CD4-positive, CD25-positive, alpha-beta regulatory T cell (primary cell): ENCODE measurements at places on chromosomes 16 and 17.

- H3K27ac ChIP-seq = peak overlapping the region; percentile 17
- H3K4me3 ChIP-seq = no peak overlapping the region
- no peaks in the 10 kb centered on the region for H3K27me3 ChIP-seq
- H3K4me1 ChIP-seq = no peaks in the 10 kb centered on the region
- peaks cover 42% of the 10 kb centered on the region for H3K36me3 ChIP-seq
These were observed 1.5 kb downstream of the RSKR start for GRCh38 chr17:28612531-28612930.

DNA sequence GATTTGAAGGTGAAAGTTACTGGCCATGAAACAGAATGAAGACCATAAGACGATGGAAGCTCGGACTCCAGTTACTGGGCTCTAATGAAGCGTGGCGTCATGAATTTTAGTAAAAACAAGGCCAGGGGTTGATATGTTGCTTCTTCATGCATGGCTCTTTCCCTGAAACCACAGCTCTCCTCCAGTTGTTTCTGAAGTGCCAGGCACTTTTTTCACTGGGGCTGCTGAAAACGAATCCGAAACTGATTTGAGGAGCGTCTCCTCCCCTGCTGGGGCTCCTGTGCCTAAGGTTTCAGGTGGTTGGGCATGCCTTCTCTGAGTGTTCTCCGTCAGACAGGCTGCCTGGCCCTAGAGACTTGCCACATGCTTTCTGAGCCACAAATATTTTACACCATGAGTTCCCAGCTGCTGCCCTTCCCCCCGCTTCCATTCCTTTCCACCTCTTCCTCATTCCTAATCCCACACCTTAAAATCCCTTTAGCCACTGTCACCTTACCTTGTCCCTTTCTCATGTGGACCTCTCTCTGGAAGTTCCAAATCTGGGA, 3.7 kb upstream of the MYL4 start:
- peak; percentile 70 for DNase-seq
- peak overlapping the region; percentile 77 for H3K27ac ChIP-seq
- H3K36me3 ChIP-seq = no peaks in the 10 kb centered on the region
- no peaks in the 10 kb centered on the region for H3K27me3 ChIP-seq
- peak overlapping the region; percentile 89 for H3K4me3 ChIP-seq
- H3K4me1 ChIP-seq = peaks cover 38% of the 10 kb centered on the region

DNA sequence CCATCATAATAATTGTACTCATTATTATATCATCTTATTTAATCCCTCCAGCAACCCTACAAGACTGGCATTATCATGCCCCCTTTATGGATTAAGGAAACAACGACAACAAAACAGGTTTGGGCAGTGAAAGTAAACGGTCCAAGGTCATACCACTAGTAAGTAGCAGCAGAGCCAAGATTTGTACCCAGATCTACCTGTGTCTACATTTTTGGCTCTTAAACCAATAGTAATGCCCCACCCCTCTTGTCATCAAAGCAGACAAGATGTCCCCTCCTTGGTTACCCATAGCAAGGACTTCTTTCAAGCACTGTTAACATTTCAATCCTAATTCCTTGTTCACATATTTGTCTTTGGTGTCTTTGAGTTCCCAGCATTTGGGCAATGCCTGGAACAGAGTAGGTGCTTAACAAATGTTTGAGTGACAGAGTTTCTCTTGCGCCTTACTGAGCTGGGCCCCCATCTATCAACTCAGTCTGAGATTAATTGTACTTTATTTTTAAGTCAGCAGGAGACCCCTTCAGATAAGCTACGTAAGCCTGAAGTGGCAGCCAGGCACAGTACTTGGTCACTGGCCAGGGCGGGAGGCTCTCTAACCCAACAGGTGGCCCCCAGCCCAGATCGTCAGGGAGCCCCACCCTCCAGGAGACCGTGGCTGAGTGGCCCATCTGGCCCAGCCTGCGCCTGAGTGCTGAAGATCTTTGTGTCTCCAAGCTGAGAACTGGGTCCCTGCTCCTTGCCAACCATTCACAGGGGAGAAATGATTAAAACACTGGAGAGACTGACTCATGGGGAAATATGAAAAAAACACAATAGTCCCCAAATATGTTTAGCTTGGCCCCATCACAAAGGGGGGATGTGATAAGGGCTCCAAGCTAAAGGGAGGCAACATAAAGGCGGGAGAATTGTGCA, 75.8 kb downstream of the AXIN2 start:
- H3K27me3 ChIP-seq = no peaks in the 10 kb centered on the region
- H3K4me1 ChIP-seq = no peaks in the 10 kb centered on the region
- DNase-seq = no peak
- no peaks in the 10 kb centered on the region for H3K36me3 ChIP-seq
- no peak overlapping the region for H3K27ac ChIP-seq
- no peak overlapping the region for H3K4me3 ChIP-seq

GRCh38 chr17:33055171-33055611, 63.5 kb downstream of the SPACA3 start:
- DNase-seq = no peak
- no peaks in the 10 kb centered on the region for H3K36me3 ChIP-seq
- no peaks in the 10 kb centered on the region for H3K4me1 ChIP-seq
- no peak overlapping the region for H3K4me3 ChIP-seq
- H3K27me3 ChIP-seq = peaks cover 5% of the 10 kb centered on the region

DNA sequence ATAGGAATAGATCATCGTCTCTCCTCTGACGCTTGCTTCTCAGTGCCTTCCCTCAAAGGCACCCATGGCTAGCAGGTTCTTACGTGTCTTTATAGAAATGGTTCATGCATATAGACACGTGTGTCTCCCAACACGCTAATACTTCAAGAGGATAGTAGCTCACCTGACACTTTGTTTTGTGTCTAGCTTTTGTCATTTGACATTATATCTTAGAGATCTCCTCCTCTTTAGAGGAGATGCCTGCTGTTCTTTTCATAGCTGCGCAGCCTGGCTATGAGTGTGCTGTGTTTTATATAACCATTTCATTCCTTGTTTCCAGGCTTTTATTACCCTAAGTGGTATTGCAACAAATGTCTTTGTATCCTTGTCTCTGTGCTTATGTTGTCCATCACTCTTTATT, 411.7 kb downstream of the CPPED1 start:
- H3K4me3 ChIP-seq = no peak overlapping the region
- H3K4me1 ChIP-seq = no peaks in the 10 kb centered on the region
